Frontal cortex (tissue), 4 donors: ENCODE measurements at places on chromosomes 6 and 20.

DNA sequence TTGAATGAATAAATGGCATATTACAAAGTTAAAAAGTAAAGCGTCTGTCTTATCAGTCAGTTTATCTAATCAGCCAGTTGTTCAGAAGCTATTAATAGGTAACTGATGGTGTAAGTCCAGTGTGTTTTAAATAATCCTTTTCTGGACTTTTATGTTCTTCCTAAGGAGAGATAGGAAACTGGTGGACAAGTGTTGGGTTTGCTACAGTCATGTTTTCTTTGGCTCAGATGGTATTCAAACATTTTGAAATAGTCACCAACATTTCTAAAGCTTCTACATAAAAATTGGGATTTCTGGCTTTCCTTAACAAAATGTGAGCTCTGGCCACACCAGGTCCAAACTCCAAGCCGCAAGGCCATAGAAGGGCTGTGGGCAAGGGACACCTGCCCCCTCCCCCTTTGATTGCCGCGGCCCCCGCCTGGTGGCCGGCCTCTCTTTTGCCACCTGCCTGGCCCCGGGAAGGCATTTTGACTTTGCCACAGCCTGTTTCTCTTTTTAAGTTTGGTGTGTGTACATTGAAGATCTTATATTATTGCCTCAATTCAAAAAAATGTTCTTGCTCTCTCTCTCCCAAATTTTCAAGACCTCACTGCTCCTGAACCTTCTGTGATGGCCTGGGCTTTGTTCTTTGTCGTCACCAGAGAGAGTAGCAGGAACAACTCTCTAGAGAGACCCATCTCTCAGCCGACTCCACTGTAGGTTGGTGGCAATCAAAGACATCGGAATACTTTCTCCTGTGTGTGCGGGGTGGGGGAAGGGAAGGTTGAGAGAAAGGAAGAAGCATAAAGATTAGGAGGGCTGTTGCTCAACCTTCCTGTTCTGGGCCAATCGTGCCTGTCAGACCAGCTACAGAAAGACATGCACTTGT is 84.0 kb upstream of the ZNF217 start:
- DNase-seq, result no peak

- DNase-seq, result no peak
Measured at GRCh38 chr6:42226645-42227143, 9.0 kb upstream of the MRPS10 start.

DNA sequence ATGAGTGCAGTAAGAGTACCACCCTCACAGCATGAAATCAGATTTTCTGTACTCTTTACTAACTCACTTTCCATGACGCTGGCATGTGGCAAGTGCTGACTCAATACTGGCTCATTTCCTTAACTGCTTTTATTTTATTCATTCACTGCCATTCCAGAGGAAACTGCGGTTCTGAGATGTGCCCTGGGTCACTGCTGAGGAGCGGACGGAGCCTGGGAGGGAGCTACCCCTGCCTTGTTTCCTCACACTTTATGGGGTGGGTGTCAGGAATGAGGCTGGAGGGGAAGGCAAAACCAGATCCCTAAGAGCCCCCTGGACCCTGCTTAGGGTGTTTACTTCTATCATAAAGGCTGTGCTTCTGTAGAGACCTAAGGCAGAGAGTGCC is 14.4 kb downstream of the NT5E start:
- peak; percentile 13 for DNase-seq

GRCh38 chr6:5854899-5855298 is 151.8 kb downstream of the NRN1 start:
- DNase-seq, result no peak

DNA sequence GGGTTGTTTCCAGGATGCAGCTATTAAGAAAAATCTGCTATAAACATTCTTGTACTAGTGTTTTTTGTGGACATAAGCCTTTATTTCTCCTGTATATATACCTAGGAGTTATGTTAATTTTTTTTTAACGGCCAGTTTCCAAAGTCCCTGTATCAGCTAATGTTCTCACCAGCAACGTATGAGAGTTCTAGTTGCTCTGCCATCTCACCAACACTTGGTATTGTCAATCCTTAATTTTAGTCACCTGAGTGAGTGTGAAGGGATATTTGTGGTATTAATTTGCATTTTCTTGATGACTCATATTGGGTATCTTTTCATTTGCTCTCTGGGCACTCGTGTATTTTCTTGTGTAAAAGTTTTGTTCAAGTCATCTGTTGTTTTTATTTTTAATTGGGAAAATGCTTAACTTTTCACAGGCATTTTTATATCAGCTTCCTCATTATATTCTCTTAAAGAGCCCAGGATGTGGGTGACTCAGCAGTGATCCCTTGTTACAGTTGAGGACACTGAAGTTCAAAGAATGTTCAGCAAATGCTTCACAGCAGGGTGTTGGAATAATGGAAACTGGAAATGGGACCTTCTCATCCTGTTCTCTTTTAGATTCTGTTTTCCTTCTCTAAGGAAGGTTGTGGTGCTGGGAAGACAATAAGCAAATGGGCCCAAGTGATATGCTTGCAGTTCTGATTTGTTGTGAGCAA is 211.7 kb upstream of the PRND start:
- no peak for DNase-seq

GRCh38 chr6:90028066-90028778 is 134.0 kb downstream of the GJA10 start:
- DNase-seq, result no peak
